ENCODE measurements at places on chromosomes 13 and 19. TPM values are rescaled to one million over a fixed set of nuclear protein-coding genes. Genes with fewer than 3 reads are reported as not detected.

GRCh38 chr13:76470991-76471390 lies 415.2 kb downstream of the KCTD12 start:
- no peak overlapping the region for H3K4me3 ChIP-seq
- H3K36me3 ChIP-seq, result no peaks in the 10 kb centered on the region
- no peaks in the 10 kb centered on the region for H3K27me3 ChIP-seq
- no peak for DNase-seq
- H3K27ac ChIP-seq, result peak overlapping the region; percentile 37
- H3K4me1 ChIP-seq, result peaks cover 5% of the 10 kb centered on the region

- H3K36me3 ChIP-seq, result no peaks in the 10 kb centered on the region
- DNase-seq, result no peak
- H3K4me1 ChIP-seq, result no peaks in the 10 kb centered on the region
- H3K27ac ChIP-seq, result no peak overlapping the region
- no peaks in the 10 kb centered on the region for H3K27me3 ChIP-seq
Measured at GRCh38 chr19:48378194-48378570, 13.2 kb downstream of the KDELR1 start.

GRCh38 chr19:1774989-1775772 lies 21.9 kb downstream of the ONECUT3 start:
- H3K4me1 ChIP-seq, result no peaks in the 10 kb centered on the region
- no peak overlapping the region for H3K4me3 ChIP-seq
- H3K27me3 ChIP-seq, result peaks cover 4% of the 10 kb centered on the region
- peak; percentile 31 for DNase-seq

- H3K27me3 ChIP-seq, result no peaks in the 10 kb centered on the region
- DNase-seq, result no peak
- no peaks in the 10 kb centered on the region for H3K4me1 ChIP-seq
- no peak overlapping the region for H3K4me3 ChIP-seq
Measured at GRCh38 chr13:101305981-101306411, 110.3 kb downstream of the NALCN start.

DNA sequence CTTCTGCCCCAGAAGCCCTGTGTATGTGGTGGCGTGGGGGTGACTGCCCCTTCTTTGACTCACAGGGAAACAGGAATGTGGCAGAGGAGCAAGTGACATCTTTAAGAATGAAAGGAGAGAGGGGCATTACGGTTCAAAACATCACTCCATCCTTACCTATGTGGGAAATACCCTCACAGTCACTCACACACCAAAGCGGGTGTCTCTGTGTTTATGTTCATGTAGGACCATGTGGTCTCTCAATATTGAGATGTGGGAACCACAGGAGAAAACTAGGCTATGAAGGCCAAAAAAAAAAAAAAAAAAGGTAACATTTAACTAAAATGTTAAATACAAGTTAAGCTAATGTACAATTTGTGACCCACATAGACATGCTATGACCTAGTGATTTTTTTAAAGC lies 153.6 kb upstream of the GPR12 start:
- H3K27ac ChIP-seq, result no peak overlapping the region
- H3K27me3 ChIP-seq, result no peaks in the 10 kb centered on the region
- DNase-seq, result no peak
- H3K4me3 ChIP-seq, result no peak overlapping the region

GRCh38 chr19:35534803-35535480 lies 1.7 kb downstream of the GAPDHS start:
- no peaks in the 10 kb centered on the region for H3K4me1 ChIP-seq
- DNase-seq, result no peak
- H3K27me3 ChIP-seq, result no peaks in the 10 kb centered on the region

DNA sequence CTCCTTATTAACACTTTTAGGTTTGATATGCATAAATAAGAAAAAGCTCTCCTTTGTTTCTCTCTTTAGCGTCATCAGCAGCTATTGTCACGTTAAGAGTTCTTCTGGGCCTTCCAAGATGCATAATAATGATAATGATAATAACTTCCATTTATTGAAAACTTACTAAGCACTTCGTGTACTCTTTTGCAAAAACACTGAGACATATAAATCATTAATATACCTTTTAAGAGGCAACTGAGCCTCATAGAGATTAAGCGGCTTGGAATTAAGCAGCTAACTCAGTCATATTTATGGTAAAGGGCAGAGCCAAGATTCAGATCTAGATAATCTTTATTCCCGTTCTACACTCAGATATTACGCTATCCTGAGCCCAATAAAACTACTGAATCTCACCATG lies 1105.1 kb downstream of the OLFM4 start:
- H3K4me3 ChIP-seq, result no peak overlapping the region
- H3K36me3 ChIP-seq, result no peaks in the 10 kb centered on the region
- no peaks in the 10 kb centered on the region for H3K27me3 ChIP-seq
- no peak overlapping the region for H3K27ac ChIP-seq
- no peak for DNase-seq

- H3K36me3 ChIP-seq, result no peaks in the 10 kb centered on the region
- no peaks in the 10 kb centered on the region for H3K27me3 ChIP-seq
- H3K4me3 ChIP-seq, result peak overlapping the region; percentile 68
Measured at GRCh38 chr19:1275976-1276627, 772 bp downstream of the FAM174C start.

DNA sequence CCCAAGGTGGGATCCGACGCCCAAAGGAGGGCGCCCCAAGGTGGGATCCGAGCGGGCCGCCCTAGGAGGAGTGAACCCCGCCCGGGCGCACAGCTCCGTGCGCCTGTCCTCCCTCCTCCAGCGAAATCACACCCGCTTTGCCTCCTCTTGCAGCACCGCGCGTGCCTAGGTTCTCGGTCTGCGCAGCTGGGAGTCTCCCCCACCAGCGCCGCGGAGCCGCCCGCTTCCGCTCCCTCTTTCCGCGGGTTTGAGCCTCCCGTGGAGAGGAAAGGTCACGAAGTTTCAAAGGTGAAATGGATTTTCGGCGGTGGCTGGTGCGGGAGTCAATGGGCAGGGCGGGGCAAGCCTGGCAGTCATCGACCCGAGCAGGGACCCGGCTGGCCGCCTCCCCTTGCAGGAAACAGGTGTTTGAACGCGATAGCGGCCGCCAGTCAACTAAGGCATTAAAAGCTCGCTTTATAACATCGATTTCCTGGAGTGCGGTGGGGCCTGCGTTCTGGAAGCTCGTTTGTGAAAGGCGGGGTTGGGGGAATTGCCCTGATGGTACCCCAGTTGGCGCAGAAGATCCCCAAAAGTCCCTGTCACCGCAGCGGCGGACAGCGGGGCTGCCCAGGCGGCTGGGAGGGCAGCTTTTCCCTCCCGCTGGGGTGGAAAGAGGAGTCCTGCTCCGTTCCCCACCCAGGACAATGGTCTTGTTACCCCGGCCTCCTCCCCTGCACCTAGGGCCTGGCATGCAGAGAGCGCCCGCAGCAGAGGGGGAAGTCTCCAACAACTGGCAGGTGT lies 9.0 kb upstream of the SOX1 start:
- no peak for DNase-seq
- H3K4me1 ChIP-seq, result no peaks in the 10 kb centered on the region
- no peaks in the 10 kb centered on the region for H3K27me3 ChIP-seq

GRCh38 chr19:1073063-1073955 lies 6.3 kb downstream of the ARHGAP45 start:
- H3K36me3 ChIP-seq, result no peaks in the 10 kb centered on the region
- DNase-seq, result no peak
- H3K27me3 ChIP-seq, result peaks cover 4% of the 10 kb centered on the region

The NUDT15 gene
- polyA plus RNA-seq, result 16.9 TPM

Data from testis (tissue), 5 donors.